ENCODE measurements at places on chromosomes 11 and 22.

DNA sequence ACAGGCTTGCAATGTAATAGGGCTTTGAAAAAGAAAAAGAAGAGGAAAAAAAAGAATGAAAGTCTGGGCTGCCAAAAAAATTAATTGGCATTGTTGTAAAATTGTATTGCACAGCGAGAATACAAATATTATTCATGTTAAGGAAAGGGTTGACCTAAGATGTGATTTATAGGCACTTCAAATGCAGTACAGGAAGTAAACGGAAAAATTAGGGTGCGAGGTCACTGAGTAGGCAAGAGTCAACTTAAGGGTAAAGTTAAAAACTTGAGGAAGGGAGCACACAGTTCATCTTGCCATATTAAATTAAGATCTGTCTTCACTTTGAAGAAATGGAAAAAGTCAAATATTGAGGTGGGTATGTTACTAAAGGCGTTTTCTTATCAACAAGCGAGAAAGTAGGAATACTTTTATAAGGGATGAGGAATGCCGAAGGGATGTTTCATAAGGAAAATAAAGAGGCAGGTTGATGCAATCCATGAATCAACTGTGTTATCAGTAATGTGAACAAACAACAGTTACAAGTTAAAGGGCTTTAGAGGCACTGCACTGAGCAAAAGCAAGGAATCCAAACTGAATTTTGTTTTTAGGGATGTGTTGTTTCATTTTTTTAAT lies 123.0 kb downstream of the WT1 start:
- no peaks in the 10 kb centered on the region for H3K36me3 ChIP-seq
- H3K27ac ChIP-seq: no peak overlapping the region
- no peak for DNase-seq
- H3K4me3 ChIP-seq: no peak overlapping the region
- no peaks in the 10 kb centered on the region for H3K27me3 ChIP-seq

- H3K27ac ChIP-seq: no peak overlapping the region
- no peak overlapping the region for H3K4me3 ChIP-seq
- H3K36me3 ChIP-seq: no peaks in the 10 kb centered on the region
Measured at GRCh38 chr11:60679879-60680278, 19.5 kb upstream of the MS4A8 start.

DNA sequence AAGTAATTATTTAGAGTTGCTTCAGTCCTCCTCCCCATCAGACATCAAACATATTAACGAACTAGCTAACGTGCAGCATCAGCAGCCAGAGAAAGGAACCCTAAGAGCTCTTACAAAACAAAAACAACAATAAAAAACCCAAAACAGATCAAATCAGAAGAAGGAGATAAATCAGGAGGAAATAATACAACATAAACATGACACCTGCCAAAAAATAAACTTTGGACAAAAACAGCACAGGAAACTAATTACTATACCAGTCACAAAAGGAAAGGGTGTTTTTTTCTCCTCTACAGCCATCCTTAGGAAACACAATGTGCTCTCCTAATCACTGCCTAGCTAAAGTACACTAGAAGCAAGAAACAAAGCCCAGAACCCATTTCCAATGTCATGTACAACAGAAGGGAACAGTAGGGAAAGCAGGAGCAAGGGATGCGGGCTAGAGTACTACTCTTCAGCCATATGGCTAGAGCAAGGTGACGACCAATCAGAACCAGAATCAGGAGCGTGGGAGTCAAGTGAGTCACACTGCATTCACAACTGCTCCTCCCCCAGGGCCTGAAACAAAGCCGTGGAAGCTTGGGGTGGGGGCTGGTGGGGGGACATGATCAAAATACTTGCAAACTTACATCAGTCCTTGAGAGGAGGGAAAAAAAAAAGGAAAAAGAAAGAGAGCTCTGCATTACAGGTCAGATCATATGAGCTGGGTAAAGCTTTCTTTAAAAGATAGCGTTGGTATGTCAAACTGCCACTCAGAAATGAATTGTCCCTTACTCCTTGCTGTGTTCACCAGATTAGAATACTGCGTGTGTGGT lies 60.4 kb downstream of the LARGE2 start:
- no peaks in the 10 kb centered on the region for H3K36me3 ChIP-seq
- no peak overlapping the region for H3K4me3 ChIP-seq
- H3K27ac ChIP-seq: no peak overlapping the region
- H3K27me3 ChIP-seq: no peaks in the 10 kb centered on the region
- peaks cover 11% of the 10 kb centered on the region for H3K4me1 ChIP-seq

DNA sequence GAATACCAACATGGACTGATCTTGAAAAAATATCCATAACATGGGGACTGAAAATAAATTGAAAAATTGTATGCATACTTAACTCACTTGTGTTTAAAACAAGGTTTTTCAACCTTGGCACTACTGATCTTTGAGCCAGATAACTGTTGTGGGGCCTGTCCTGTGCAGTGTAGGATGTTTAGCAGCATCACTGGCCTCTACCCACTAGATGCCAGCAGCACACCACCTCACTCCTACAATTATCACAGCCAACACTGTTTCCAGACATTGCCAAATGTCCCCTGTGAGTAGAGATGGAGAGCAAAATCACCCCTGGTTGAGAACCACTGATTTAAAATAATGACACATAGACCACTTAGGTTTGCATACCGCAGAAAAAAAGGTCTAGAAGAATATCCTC lies 45.0 kb upstream of the SLC1A2 start:
- H3K27me3 ChIP-seq: no peaks in the 10 kb centered on the region
- H3K4me3 ChIP-seq: no peak overlapping the region
- DNase-seq: no peak
- H3K36me3 ChIP-seq: no peaks in the 10 kb centered on the region

DNA sequence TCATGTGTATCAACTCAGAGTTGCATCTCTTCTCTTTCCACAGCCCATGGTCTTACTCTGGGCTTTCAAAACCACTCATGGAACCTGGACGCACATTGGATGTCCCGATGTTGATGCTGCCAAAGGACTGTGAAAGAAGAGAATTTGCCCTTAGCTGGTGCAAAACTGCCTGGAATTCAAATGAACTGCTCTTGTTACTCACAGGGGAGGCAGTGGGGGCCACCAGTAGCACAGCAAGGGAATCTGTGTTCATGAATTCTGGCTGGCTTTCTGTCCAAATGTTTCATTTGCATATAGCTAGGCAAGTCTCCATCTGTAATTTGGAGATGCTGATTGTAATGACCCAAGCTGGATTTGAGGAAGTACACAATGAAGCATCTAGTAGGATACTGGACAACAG lies 24.9 kb downstream of the LMO2 start:
- H3K4me1 ChIP-seq: peaks cover 30% of the 10 kb centered on the region
- DNase-seq: no peak
- peaks cover 8% of the 10 kb centered on the region for H3K27me3 ChIP-seq

GRCh38 chr22:27139935-27140511 lies 482.6 kb downstream of the MIAT start:
- DNase-seq: peak; percentile 62
- H3K4me1 ChIP-seq: peaks cover 21% of the 10 kb centered on the region

DNA sequence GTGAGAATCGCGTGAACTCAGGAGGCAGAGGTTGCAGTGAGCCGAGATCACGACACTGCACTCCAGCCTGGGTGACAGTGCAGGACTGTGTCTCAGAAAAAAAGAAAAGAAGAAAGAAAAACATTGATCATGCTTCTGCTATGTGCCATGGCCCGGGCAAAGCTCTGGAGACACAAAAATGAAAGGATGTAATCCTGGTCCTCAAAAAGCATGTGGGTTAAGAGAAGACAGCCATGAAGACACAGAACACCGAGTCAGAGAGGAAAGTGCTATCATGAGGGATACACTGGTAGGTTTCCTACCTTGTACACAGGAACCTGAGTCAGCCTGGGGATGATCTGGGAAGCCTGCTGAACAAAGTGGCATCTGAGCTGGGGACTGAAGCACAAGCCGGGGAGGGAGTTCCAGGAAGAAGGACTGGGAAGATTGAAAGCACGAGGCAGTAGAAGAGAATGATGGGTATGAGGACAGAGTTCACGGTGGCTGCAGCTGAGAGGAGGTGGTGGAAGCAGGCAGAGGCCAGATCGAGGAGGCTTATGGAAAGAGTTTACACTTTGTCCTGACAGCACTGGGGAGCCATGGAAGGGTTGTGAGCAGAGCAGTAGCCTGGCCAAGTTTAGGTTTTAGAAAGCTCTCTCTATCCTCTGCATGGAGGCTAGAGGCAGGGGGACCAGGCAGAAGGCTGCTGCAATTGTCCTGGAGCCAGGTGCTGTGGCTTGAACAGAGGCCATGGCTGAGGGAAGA lies 9.9 kb upstream of the MAFF start:
- peaks cover 15% of the 10 kb centered on the region for H3K4me1 ChIP-seq
- no peak overlapping the region for H3K4me3 ChIP-seq
- no peak overlapping the region for H3K27ac ChIP-seq
- no peak for DNase-seq
- H3K36me3 ChIP-seq: no peaks in the 10 kb centered on the region
- no peaks in the 10 kb centered on the region for H3K27me3 ChIP-seq

GRCh38 chr11:61866231-61866957 lies 25.0 kb downstream of the FADS3 start:
- peaks cover 28% of the 10 kb centered on the region for H3K4me1 ChIP-seq
- no peaks in the 10 kb centered on the region for H3K27me3 ChIP-seq
- H3K4me3 ChIP-seq: no peak overlapping the region

- H3K4me3 ChIP-seq: no peak overlapping the region
- no peaks in the 10 kb centered on the region for H3K36me3 ChIP-seq
- H3K4me1 ChIP-seq: no peaks in the 10 kb centered on the region
Measured at GRCh38 chr11:120023120-120023519, 114.8 kb downstream of the TRIM29 start.

- H3K4me1 ChIP-seq: peaks cover 16% of the 10 kb centered on the region
- H3K4me3 ChIP-seq: peak overlapping the region; percentile 88
- H3K27ac ChIP-seq: peak overlapping the region; percentile 94
- no peak for DNase-seq
- no peaks in the 10 kb centered on the region for H3K27me3 ChIP-seq
- H3K36me3 ChIP-seq: no peaks in the 10 kb centered on the region
Measured at GRCh38 chr11:75815345-75816168, 547 bp downstream of the UVRAG start.

- H3K36me3 ChIP-seq: no peaks in the 10 kb centered on the region
- H3K4me3 ChIP-seq: no peak overlapping the region
- no peak for DNase-seq
- no peak overlapping the region for H3K27ac ChIP-seq
Measured at GRCh38 chr11:118339281-118339961, 3.1 kb downstream of the CD3D start.

GRCh38 chr22:40486962-40487602 lies 116.7 kb downstream of the SGSM3 start:
- no peaks in the 10 kb centered on the region for H3K27me3 ChIP-seq
- no peak overlapping the region for H3K4me3 ChIP-seq
- no peak overlapping the region for H3K27ac ChIP-seq
- peaks cover 9% of the 10 kb centered on the region for H3K4me1 ChIP-seq

GRCh38 chr11:101445761-101446160 lies 138.0 kb downstream of the TRPC6 start:
- DNase-seq: no peak
- no peaks in the 10 kb centered on the region for H3K27me3 ChIP-seq
- H3K36me3 ChIP-seq: no peaks in the 10 kb centered on the region

GRCh38 chr11:118060081-118060661 lies 16.7 kb upstream of the TMPRSS4 start:
- no peak for DNase-seq
- no peaks in the 10 kb centered on the region for H3K27me3 ChIP-seq
- H3K4me3 ChIP-seq: no peak overlapping the region
- no peak overlapping the region for H3K27ac ChIP-seq
- H3K36me3 ChIP-seq: no peaks in the 10 kb centered on the region

GRCh38 chr11:11171854-11172253 lies 181.2 kb downstream of the CSNK2A3 start:
- H3K36me3 ChIP-seq: no peaks in the 10 kb centered on the region
- H3K4me3 ChIP-seq: no peak overlapping the region
- H3K4me1 ChIP-seq: peaks cover 4% of the 10 kb centered on the region
- no peaks in the 10 kb centered on the region for H3K27me3 ChIP-seq
- no peak overlapping the region for H3K27ac ChIP-seq

GRCh38 chr22:20852076-20852475 lies 6.5 kb downstream of the PI4KA start:
- no peaks in the 10 kb centered on the region for H3K36me3 ChIP-seq
- no peaks in the 10 kb centered on the region for H3K4me1 ChIP-seq
- H3K27me3 ChIP-seq: no peaks in the 10 kb centered on the region
- H3K27ac ChIP-seq: no peak overlapping the region
- H3K4me3 ChIP-seq: no peak overlapping the region
- no peak for DNase-seq

DNA sequence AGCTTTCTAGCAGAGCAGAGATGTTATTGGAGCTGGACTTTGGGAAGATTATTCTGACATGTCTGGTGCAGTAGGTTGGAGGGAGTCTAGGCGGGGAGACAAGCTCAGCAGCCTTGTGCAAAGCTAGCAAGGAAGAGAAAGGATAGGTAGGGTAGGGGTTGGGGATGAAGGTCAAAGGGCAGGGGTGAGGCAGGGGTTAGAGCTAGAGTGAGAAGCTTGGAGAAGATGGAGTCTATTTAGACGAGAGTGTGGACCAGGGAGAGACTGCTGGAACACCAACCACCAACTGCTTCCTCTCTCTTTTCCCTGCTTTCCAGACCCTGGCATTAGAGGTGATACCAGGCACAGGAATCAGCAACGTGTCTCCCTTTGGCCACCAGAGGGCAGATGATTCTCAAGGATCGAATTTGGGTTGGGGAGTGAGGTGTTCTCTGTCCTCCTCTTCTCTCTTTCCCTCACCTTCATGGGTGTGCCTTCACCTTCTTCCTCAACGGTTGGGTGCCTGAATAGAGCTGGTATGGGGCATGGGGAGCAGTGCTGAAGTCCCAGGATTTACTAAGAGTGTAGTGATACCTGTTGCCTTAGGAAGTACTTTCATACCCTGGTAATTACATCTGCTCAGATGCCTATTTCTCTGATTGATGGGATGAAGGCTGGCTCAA lies 1.8 kb upstream of the MARK2 start:
- peaks cover under 1% of the 10 kb centered on the region for H3K36me3 ChIP-seq
- DNase-seq: peak; percentile 94
- H3K27me3 ChIP-seq: no peaks in the 10 kb centered on the region

GRCh38 chr22:46546466-46547178 lies 9.2 kb upstream of the CELSR1 start:
- H3K27ac ChIP-seq: no peak overlapping the region
- H3K4me1 ChIP-seq: peaks cover 51% of the 10 kb centered on the region
- DNase-seq: peak; percentile 57
- no peaks in the 10 kb centered on the region for H3K36me3 ChIP-seq

DNA sequence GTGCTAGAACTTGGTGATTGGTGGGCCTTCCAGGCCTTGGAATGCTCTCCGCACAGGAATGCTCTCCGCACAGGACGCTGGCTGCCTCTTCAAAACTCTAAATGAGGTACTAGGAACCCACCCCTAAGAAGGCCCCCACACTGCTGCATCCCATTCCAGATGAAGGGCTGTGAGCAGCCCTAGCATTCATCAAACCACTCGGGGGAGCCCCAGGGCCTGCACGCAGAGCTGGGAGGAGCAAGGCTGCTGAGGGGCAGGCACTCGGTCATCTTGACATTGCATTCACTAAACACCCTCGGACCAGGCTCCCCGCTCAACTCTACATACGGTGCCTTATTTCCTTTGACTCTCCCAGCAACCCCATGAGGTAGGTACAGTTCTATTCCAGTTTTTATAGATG lies 49.2 kb upstream of the EMID1 start:
- no peak overlapping the region for H3K27ac ChIP-seq
- H3K27me3 ChIP-seq: peaks cover 2% of the 10 kb centered on the region
- H3K4me1 ChIP-seq: peaks cover 32% of the 10 kb centered on the region
- peak; percentile 14 for DNase-seq
- no peaks in the 10 kb centered on the region for H3K36me3 ChIP-seq
